ENCODE measurements at places on chromosomes 3 and 15.

GRCh38 chr3:154235330-154235729 is 89.0 kb downstream of the DHX36 start:
- no peak for DNase-seq

GRCh38 chr15:66820481-66821176 is 118.6 kb downstream of the SMAD6 start:
- no peak for DNase-seq

GRCh38 chr15:87986776-87987175 is 269.8 kb downstream of the NTRK3 start:
- DNase-seq = no peak

DNA sequence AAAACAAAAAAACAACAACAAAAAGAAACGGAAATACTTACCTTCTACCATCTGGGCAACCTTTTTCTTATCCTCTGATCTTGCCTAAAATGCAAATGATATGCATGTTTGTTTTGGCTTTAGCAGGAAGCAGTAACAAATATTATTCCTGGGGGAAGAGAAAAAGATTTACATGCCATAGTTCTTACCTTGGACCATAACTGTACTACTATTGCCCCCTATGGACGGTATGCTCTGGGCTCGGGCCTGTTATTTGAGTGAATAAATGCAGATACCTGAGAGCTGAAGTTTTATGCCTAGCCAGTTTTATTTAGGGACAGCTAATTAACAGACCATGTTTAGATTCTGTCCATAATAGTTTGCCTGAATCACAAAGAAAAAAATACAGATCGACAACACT is 12.6 kb upstream of the STARD5 start:
- peak; percentile 30 for DNase-seq

DNA sequence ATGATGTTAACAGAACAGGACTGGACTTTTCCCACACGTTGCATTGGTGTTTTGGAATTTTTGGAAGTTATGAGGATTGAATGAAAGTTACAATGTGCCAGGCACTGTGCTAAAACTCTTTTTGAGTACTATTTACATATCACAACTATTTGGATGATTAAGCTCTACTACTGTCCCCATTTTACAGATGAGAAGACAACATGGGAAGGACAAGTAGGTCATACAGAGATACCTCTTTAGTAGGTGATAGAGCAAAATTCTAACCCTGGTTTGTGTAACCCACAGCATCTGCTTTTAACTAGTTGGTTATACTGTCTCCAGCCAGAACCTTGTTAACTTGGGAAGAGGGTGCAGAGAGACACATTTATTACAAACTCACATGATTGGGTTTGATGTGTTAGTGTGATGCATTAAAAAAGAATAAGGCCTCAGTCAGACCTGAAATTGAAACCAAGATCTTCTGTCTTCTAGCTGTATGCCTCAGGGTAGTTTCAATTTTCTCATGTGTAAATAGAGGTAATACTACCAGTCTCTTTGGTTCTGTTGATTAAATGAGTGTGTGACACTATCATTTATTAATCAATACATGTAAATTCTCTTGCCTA is 1.4 kb downstream of the NDUFB4 start:
- DNase-seq = no peak

- no peak for DNase-seq
These were observed 27.3 kb upstream of the TRAK1 start for GRCh38 chr3:42063888-42064287.

DNA sequence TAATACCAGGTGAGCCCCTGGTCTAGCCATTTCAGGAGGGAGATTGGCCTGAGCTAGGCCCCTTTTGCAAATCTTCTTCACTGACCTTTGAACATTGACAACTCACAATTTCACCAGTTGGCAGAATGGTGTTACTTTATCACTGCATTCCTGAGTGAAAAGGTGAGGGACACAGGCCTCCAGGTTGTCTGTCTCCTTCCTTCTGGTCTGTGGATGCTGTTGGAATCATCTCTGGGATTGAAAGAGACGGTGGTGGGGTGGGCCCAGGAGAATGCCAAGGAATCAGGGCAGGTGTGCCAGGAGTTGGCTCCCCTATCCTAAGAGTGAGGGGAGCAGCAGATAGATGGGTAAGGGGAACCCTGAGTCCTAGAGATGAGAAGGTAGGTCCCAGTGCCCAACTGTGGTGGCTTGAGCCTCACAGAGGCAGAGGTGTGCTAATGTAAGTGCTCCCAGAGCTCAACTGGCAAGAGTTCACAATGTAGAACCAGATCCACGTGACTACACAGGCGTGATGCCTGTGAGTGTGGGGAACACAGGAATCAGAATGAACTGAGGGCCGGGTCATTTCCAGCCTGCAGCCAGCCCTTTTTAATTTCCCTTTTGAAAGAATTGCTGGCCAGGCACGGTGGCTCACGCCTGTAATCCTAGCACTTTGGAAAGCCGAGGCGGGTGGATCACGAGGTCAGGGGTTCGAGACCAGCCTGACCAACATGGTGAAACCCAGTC is 11.2 kb downstream of the C3orf62 start:
- no peak for DNase-seq

GRCh38 chr3:13514639-13515435 is 34.1 kb upstream of the FBLN2 start:
- DNase-seq = no peak

GRCh38 chr3:156256256-156256655 is 135.9 kb downstream of the KCNAB1 start:
- no peak for DNase-seq

GRCh38 chr3:127456471-127457093 is 134.0 kb downstream of the TPRA1 start:
- no peak for DNase-seq

- no peak for DNase-seq
These were observed 20.9 kb upstream of the TEX9 start for GRCh38 chr15:56344336-56344735.

GRCh38 chr3:128994173-128994512 is 267 bp upstream of the CFAP92 start:
- DNase-seq = no peak

DNA sequence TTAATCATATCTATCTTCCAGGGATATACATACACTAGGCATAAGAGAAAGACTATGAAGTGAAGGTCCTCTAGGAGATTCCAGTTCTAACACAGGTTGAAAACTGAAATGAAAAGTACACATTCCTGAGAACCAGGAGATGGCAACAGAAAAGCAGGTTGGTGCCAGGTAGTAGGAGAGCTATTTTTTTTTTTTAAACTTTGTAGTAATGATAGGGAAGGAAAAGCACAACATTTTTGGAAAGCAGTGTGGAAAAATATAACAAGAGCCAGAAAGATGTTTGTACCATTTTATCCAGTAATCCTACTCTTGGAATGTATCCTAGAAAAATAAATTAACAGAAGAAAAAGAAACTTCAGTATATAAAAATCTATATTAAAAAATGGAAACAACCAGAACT is 189.9 kb downstream of the DTWD1 start:
- DNase-seq = no peak

DNA sequence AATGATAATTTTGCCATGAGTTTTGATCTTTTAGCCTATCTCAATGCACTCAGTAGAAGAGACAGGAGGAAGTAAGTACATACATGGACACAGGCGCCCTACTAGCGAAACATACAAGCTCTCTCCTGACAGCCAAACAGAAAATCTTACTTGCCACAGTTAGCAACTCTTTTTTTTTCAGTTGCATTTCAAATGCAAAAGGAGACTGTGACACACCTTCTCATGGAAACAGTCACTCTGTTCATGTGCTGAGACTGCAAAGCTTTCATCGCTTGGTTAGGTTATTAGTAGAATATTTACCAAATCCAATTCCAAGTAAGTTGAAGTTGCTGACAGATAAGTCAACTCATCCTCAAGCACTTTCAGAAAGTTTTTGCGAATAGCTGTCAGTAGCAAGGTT is 223.3 kb downstream of the FOXP1 start:
- DNase-seq = no peak

DNA sequence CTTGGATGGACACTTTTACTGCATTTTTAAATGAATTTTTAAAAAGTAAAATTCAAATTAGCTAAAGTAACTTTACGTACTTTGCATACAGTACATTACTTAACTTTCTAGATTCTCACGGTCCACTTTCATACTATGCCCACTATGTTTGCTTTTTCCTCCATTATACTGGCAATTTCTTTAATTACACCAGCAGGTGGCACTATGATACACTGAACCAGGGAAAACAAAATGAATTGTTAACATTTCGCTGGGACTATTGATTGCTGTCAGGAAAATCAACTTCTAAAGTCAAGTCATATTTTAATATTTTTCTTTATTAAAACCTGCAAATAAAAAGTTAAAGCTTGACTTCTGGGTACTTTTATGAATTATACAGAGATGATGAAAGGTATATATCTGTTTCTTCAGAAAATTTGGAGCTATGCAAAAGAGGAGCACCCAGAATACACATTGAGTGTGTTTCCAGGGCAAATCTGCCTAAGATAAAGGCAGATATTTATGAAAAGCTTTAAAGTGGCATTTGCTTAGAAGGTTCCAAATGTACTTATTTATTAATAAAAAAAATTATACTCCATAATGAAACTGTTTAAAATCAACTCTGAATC is 21.8 kb upstream of the POU1F1 start:
- DNase-seq = no peak

DNA sequence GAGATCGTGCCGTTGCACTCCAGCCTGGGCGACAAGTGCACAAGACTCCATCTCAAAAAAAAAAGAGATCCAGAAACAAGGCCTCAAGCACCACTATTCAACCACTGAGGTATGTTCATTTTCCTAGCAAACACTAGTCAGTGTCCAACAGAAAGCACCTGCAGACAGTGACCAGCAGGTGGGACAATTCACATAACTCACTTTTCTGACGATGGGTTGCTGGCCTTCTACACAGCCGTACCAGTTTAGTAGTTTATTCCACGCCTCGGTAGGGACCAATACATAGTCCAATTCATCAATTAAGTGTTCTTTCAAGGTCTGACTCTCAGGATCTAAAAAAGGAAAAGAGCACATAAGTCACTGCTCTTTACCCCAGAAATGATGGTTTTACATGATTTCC is 12.4 kb downstream of the USP4 start:
- DNase-seq = no peak

DNA sequence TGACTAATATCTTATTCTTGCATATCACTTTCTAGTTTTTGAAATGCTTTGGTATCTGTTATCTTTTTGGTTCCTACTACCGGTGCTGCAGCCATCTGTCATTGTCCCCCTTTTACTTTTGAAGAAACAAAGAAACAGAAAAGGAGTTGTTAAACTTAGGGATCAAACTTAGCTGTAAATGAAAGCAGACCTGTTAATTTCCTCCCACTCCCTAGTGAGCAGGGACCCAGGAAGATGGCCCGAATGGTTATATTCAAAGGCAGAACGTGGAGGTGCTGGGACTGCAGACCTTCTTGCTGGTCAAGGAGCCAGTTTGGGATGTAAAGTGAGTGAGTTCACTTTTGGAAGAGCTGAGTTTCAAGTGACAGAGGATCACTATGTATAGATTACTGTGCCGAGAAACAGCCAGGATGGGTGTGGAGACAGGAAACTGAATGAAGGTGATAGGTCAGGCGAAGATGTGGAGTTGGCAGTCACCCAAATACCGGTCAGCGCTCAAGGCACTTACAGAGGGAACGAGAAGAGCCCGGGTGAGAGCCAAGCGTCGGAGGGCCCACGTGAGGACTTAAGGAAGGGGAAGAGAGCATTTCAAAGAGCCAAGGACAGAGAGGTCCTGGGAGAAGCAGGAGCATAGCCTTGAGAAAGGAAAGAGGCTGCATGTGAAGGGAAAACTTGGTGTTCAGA is 20.1 kb downstream of the KBTBD8 start:
- no peak for DNase-seq

DNA sequence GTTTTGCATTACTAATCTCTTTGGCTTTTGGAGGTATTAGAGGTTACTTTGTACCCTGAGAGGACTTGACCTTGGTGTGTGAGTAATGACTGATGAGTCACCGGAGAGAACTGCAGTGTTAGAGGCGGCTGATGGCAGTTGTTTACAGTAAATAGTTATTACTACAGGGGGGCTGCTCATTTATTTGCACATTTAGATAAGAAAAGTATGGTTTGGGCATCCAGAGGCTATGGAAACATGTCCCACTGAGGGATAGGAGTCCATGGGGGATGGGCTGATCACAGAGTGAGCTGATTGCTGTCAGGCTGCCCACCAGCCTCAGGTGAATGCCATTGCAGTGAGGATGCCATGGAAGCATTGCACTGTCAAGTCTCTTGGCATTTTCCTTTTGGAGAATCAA is 17.3 kb upstream of the STAC start:
- DNase-seq = no peak

GRCh38 chr3:62051506-62051905 is 321.8 kb downstream of the FEZF2 start:
- no peak for DNase-seq

DNA sequence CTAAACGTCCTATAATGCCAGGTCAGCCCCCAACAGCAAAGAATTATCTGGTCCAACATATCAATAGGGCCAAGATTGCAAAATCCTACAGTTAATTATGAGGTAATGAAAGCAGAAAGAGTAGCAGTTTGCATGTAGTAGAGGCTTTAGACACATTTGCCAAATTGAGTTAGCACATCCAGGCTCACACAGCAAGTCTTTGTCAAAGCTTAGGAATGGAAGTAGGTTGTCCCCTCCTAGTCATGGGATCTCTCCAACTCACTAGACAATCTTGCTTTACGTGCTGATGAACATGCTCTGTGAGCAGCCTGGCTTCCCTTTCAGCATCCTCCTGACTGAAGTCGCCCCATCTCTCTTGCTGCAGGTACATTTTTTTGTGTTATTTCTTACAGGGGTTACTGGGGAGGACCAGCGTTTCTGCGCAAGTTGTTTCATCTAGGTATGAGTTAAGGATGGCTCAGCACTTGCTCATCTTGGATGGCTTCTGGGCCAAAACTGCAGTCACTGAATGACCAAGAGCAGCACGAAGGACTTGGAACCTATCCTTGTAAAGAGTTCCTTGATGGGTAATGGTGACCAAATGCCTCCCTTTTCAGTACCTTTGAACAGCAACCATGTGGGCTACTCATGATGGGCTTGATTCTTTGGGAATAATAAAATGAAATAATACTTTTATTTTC is 55.9 kb downstream of the SQOR start:
- DNase-seq = no peak

DNA sequence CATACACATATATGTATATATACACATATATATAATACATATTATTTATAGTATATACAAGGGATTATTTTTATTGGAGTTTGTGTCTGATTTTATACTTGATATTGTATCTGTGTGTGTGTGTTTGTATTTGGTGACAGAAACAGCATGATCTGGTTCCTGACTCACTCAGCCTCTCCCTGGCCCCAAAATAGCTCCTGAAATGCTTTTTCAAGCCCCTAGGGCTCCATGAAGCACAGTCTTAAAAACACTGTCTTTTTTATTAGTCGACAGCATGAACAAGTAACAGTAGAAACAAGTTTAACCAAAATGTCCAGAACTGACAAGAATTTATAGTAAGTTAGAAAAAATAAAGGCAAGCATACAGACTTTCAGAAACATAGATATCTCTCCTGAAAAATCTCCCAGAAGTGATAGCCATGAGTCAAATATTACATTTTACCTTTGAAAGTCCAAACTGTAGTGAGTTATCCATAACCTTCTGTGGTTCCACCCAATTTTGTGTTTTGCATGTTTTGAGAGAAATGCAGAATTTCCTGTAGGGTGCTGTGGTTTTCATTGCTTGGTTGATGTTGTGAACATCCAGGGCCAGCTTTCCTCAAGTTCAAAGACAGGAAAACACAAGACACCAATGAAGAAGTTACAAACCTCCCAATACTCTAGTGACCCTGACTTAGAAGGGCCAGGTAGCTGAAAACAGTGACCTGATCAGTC is 98.5 kb upstream of the CCDC80 start:
- DNase-seq = no peak

GRCh38 chr3:78737988-78738387 is 1029.8 kb downstream of the ROBO1 start:
- no peak for DNase-seq

GRCh38 chr3:197041875-197042488 is 12.4 kb upstream of the MELTF start:
- DNase-seq = no peak

- no peak for DNase-seq
These were observed 26.2 kb upstream of the COMMD4 start for GRCh38 chr15:75309711-75310110.
